ENCODE measurements at places on chromosomes 3 and 15. TPM values are rescaled to one million over a fixed set of nuclear protein-coding genes. Genes with fewer than 3 reads are reported as not detected.

- DNase-seq = peak; percentile 72
Measured at GRCh38 chr3:57298041-57298440, 5.6 kb upstream of the ASB14 start.

DNA sequence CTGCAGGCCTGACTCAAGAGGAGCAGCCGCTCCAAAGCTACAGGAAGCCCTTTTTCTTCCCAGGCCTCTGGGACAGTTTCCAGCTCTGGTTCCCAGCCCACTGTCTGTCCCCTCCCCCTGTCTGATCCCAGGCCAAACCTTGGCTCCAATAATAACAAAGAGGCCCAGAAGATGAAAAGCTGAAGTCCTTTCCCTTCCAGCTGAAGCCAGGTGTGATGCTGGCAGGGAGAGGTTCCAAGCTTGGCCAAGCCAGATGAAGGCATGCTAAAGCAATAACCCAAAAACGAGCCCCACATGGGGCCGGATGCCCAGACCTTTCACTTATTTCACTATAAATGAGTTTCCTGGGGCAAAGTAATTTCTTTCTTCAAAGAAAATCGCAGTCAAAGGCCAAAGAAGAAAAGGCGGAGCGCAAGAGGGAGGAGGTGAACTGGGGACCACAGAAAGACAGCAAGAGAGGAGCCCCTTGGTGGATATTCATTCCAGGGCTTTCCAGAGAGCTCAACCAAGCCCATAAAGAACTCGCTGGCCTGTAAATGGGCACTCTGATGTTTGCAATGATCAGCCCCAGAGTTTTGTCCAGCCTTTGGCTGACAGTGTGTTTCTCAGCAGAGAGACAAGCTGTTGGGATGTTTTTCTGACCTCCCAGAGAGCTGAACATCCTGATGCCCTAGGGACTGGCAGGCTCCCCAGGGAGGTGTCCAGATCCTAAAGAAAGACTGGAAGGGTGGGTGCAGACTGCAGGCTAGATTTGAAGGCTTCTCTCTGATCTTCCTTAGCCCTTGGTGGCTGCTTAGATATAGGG is 157.6 kb downstream of the UACA start:
- DNase-seq = no peak

Gene ZCWPW2
- total RNA-seq = 0.80 TPM

Gene MESP2
- total RNA-seq = 1.3 TPM
